ENCODE measurements at places on chromosomes 2 and 18. TPM values are rescaled to one million over a fixed set of nuclear protein-coding genes. Genes with fewer than 3 reads are reported as not detected.

Gene UGT1A8
- not detected for total RNA-seq

Gene ZNF396
- 0.69 TPM for total RNA-seq

Gene SLC11A1
- total RNA-seq = 0.24 TPM

Gene COLEC11
- 0.67 TPM for total RNA-seq

Gene PLA2R1
- total RNA-seq = 2.6 TPM

Gene CDKL4
- total RNA-seq = not detected

Gene DRC1
- 0.22 TPM for total RNA-seq

Gene KLHL30
- 0.06 TPM for total RNA-seq

Gene REG1A
- not detected for total RNA-seq

Gene ZDBF2
- total RNA-seq = 0.86 TPM

Gene IL37
- not detected for total RNA-seq

Gene CMPK2
- total RNA-seq = 0.67 TPM

Gene GCG
- not detected for total RNA-seq
